ENCODE measurements at places on chromosomes 6 and 20.

DNA sequence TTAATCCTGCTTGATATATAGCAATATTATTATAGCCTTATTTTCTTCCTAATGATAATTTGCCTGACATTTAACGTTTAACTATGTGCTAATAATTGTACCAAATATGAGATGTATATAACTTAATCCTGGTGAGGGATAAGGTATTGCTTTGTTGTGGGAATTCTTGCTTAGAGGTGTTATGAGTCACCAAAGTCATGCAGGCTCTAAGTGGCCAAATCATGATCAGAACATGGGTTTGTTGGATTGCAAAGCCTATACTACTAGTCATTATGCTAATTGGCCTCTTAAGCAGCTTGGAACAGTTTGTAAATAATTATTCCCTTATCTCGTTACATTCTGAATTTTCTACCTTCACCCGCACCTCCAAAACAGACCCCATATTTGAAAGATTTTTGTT lies 21.9 kb upstream of the C6orf141 start:
- DNase-seq: no peak

GRCh38 chr6:5619249-5619648 lies 357.9 kb downstream of the FARS2 start:
- no peak for DNase-seq

DNA sequence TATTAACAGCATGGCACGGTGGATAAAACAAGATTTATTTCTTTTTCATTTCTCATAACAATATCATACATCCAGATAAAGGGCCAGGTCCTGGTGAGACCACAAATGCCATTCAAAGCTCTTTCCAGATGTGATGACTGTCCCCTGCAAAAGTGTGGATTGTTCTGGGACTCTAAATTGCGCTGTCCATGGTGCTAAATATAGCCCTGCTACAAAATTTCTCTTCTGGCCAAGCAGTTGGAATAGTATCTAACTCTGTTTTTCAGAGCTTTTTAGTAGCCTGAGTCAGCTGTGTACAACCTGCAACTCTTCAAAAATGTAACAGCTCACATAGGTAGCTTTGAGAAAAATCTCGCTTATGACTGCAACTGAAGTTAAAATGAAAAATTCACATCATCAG lies 115.8 kb downstream of the MANEA start:
- peak; percentile 5 for DNase-seq

GRCh38 chr6:119308991-119309657 lies 40.4 kb downstream of the MAN1A1 start:
- no peak for DNase-seq

DNA sequence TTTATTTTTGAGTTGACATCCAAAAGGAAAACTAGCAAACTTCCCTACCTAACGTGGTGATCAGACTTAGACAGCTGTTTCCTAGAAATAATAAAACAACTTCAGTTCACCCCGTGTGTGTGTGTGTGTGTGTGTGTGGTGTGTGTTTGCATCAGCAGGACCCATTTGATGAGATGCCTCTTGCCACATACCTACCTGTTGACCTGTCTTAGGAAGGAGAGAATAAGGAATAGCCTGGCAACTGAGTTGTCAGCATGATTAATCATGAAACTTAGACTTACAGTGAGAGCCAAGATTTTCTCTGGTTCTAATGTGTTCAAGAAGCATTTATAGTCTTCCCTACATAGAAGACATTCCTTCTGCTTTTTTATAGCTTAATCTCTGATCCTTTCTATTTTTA lies 16.1 kb upstream of the PBOV1 start:
- DNase-seq: no peak

- peak; percentile 93 for DNase-seq
Observed at GRCh38 chr6:10886691-10887502, at the start of gene SYCP2L. TSS of gene SYCP2L (plus strand) at chr6:10887052. CDS start at chr6:10887127, 75 bp downstream.

DNA sequence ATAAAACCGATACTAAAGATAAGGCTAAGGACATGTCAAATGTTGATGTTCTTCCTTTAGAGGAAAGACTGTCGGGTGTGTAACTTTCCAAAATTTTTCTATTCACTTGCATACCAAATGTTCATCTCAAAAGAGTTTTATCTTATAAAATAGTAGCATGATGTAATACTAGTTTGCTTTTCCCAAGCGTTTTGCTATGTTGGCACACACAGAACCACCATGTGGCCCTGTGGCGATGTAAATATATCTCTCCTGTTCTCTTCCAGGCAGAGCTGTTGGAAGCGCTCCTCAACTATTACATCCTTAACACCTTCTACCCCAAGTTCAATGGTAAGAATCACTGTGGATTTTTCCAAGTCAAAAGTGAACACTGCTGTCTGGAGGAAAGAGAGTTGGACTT lies 26.5 kb downstream of the LBP start:
- no peak for DNase-seq

GRCh38 chr20:15673206-15673605 lies 900.0 kb downstream of the KIF16B start:
- DNase-seq: no peak

GRCh38 chr6:34447910-34448309 lies 18.0 kb upstream of the PACSIN1 start:
- DNase-seq: peak; percentile 29

- no peak for DNase-seq
Observed at GRCh38 chr6:75611702-75612375, 10.2 kb downstream of the SENP6 start.

GRCh38 chr6:82144007-82144851 lies 103.3 kb downstream of the IBTK start:
- DNase-seq: peak; percentile 5

- no peak for DNase-seq
Observed at GRCh38 chr6:158032354-158032733, 50.7 kb downstream of the SYNJ2 start.

DNA sequence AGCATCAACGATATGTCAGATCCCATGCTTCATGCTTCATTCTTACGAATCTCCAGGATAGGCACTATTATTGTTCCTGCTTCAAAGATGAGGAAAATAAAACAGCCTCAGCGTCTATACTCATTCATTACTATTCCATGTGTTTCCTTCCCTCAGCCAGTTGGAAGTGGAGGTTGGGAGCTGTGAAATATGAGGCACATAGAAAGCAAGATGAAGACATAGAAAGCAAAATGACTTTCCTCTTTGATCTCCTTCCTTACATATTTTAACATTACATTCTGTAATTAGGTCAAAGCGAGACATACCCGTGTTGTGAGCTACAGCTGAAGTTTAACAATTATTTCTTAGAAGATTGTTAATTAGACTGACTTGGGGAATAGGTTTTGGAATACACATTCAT lies 125.4 kb downstream of the FYN start:
- no peak for DNase-seq

GRCh38 chr6:2197984-2198383 lies 47.4 kb downstream of the GMDS start:
- DNase-seq: no peak

Data from ELF-1 (cell line).